Psoas muscle (tissue), 8 donors: ENCODE measurements at places on chromosomes 4 and X. TPM values are rescaled to one million over a fixed set of nuclear protein-coding genes. Genes with fewer than 3 reads are reported as not detected.

GRCh38 chr4:76307660-76308014, 1.1 kb downstream of the STBD1 start:
- peak; percentile 59 for DNase-seq

- no peak for DNase-seq
Observed at GRCh38 chrX:148928811-148929210, 428.4 kb downstream of the AFF2 start.

PNMA3 gene
- total RNA-seq, result 0.30 TPM

DNA sequence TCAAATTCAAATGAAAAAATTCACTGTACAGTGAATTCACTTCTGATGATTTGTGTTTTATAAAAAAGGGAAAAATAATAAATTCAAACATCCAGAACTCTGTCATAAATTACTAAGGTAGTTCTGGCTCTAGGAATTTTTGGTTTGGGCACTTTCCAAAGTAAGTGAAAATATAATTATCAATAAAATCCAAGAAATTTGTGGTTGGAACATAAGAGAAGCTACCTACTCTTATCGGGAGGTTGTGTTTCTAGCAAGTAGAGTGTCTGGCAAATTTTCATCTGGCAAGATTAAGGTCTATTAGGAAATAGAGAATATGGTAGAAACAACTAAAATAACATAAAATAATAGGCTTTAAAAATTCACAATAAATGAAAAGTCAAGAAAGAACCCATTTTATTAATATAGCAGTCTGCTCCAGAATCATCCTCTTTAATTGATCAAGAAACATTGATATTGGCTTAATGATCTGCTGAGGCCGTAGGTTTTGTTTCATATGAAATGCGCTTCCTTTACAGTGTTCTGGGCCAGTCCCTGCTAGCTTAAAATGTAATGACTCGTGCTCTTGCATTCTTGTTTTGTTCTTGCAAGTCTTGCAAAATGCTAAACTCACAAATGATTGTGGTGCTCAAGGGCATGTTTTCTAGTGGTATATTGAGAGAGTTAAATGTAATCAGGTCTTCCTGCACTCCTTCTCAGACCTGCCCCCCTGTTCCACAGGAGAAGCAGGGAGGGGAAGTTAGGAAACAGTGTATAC, 331.4 kb downstream of the RAPGEF2 start:
- DNase-seq, result no peak

DNA sequence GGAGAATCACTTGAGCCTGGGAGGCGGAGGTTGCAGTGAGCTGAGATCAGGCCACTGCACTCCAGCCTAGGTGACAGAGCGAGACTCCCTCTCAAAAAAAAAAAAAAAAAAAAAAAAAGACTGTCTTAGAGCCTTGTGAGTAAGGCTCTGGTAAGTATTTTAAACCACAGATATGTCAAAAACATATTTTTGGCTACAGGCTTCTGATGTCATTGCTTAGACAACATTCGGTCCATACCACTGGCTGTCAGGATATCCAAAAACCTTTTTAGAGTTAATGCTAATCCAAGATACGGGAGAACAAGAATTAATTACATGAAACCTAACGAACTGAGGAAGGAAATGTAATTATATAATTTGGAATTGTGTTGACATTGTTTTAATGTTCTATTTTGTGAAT, 999.5 kb upstream of the PABPC4L start:
- DNase-seq, result no peak

ARMCX1 gene
- 46.9 TPM for total RNA-seq

DNA sequence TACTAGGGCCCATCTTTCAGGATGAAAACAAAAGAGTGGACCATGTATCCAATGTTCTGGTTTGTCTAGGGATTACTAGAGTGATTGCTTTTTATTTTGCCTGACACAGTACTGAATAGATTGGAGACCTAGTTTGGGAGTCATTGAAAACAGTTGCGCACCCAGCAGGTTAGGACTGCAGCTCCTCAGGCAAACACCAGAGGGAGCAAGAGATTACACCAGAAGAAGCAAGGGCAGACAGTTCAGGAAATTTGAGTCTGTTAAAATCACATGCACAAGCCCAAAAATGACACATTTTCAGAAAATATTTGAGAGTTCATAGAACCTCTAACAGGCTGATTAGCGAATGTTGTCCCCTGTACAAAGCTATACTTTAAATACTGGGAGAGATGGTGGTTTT, 55.6 kb downstream of the CYLC1 start:
- no peak for DNase-seq

- no peak for DNase-seq
Observed at GRCh38 chr4:5759236-5760075, 48.5 kb downstream of the EVC start.

- peak; percentile 15 for DNase-seq
Observed at GRCh38 chr4:10094841-10095240, 21.8 kb downstream of the WDR1 start.

WWC2 gene
- 12.6 TPM for total RNA-seq

GRCh38 chrX:39730662-39731329, 367.0 kb downstream of the BCOR start:
- peak; percentile 67 for DNase-seq

- DNase-seq, result no peak
Observed at GRCh38 chrX:2561456-2561855, 60.7 kb upstream of the DHRSX start.

GRCh38 chr4:145341381-145341780, 140.3 kb upstream of the SMAD1 start:
- DNase-seq, result no peak

DNA sequence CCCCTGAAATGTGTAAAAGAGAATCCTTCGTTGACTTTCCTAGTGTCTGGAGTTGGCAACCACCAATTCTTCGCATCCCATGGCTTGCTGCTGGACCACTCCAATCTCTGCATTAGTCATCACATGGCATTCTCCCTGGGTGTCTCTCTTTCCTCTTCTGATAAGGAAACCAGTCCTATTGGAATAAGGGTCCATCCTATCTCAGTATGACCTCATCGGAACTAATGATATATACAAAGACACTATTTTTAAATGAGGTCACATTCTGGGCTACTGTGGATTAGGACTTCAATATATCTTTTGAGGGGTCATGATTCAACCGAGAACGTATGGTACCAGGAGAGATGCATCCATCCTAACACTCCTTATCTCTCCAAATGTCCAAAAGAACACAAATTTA, 259.1 kb upstream of the CPEB2 start:
- no peak for DNase-seq

DNA sequence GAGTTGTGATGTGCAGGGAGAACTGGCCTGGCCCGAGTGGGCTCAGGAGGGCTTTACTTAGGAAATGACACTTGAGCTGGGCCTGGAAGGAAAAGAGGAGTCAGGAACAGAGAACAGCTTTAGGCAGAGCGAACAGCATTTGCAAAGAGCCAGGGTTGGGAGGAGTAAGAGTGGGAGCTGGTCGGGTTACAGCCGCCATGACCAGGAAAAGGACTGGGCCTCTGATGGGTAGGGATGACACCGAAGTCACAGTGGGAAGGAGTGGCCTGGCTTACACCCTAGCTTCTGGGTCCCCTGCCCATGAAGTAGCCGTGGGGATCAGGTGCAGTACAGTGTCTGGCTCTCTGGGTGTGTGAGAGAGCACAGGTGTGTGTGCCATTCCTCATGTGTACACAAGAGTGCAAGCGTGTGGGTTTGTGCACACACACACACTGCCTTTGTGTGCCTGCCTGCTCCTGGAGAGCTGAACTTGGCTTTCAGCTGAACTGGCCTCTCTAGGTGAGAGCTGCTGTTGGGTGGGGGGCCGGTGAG, 31.6 kb downstream of the TRMT44 start:
- DNase-seq, result no peak

DNA sequence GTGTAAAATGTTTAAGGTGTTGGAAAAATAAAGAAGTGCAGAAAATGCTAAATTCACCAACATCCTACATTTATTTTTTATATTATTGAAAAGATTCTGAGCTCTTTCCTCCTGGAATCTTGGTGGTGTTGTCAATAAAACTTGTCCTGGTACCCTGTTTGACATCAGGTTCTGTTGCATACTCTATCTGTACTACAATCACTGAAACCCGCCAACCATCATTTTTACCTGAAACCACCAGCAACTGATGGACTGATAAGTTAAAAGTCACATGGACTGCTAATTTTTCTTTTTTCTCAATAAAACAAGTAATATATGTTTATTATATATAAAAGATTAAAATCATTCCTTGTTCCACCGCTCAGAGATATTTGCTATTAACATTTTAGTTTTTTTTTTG, 23.4 kb downstream of the STAP1 start:
- DNase-seq, result no peak

DNA sequence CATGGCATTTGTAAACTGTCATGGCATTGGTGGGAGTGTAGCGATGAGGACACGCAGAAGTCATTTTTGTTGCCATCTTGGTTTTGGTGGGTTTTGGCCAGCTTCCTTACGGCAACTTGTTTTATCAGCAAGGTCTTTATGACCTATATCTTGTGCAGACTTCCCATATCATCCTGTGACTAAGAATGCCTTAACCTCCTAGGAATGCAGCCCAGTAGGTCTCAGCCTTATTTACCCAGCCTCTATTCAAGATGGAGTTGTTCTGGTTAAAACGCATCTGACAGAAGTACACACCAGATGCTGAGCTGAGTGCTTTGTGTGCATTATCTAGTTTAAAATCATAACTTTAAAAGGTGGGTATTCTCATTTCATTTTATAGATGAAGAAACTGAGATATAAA, 268.8 kb upstream of the GALNT7 start:
- no peak for DNase-seq

DNA sequence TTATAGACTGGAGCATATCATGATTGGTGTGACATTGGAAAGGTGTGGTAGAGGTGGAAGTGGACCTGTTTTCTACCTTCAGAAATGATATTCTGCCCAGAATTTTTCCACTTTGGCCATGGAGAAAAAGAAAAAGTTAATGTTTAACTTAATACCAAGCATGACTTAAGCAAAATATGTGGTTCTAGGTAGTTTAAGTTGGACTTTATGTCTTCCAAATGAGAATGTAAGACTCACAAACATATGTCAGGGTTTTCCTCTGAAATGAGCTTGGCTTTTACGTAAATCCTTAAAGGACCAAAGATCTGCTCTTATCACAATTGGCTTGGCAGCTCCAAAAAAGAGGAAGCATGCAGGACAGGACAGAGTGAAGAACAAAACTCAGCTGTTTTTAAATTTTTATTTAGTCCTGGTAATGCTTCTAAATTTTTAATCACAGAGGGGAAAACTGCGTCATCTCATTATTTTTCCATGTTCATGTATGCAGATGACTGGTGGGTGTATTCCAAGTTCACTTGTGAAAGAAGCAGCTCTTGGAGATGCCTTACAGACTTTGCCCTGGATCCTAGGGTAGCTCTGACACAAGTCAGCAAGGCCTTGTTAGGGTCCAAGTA, 98.2 kb downstream of the ANK2 start:
- no peak for DNase-seq

IBSP gene
- total RNA-seq, result not detected

L1CAM gene
- 0.22 TPM for total RNA-seq

GRCh38 chr4:4941751-4942150, 77.5 kb downstream of the CYTL1 start:
- no peak for DNase-seq

GRCh38 chr4:184705692-184706091, 28.2 kb downstream of the CENPU start:
- DNase-seq, result no peak

BMP3 gene
- total RNA-seq, result not detected
